ENCODE measurements at places on chromosomes 3 and 15.

DNA sequence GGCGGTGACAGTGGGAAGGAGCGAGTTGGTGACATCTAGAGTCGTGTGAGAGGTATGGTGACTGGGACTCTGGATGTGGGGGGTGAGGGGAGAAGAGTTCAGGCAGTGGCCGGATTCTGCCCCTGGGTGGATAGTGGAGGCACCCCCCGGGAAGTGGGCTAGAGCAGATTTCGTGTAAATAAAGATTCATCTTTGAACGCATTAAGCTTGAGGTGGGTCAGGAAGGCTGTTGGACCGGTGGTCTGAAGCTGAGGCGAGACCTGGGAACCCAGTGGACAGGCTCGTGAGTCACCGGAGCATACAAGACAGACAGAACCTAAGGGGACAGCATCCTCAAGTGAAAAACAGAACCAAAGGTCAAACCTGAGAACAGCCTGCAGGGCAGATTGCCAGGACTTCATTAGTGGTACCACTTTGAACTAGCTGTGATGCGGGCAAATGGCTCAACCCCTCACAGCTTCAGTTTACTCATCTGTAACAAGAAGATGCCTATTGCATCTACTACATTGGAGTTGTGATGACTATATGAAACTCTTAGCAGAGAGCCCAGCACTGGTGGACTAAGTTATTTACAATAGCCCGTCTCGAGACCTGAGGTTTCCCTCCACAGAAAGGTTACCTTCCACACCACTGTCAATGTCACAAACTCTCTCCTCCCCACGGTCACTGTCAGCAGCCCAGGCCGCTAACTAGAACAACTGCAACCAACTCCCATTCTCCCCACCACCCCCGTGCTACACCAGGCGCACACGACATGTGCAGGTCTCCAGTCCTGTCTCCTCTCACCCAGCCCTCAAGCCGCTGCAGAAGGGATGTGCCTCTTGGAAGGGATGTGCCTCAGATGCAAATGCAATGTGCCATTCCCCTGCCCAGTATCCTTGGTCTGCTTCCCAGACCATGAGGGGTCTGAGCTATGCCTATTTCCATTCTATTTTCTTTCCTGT is 901 bp upstream of the CLN6 start:
- no peak for DNase-seq

GRCh38 chr3:100144255-100144866 is 30.1 kb upstream of the FILIP1L start:
- DNase-seq, result no peak

- DNase-seq, result no peak
Observed at GRCh38 chr3:191227541-191227940, 28.5 kb downstream of the OSTN start.

DNA sequence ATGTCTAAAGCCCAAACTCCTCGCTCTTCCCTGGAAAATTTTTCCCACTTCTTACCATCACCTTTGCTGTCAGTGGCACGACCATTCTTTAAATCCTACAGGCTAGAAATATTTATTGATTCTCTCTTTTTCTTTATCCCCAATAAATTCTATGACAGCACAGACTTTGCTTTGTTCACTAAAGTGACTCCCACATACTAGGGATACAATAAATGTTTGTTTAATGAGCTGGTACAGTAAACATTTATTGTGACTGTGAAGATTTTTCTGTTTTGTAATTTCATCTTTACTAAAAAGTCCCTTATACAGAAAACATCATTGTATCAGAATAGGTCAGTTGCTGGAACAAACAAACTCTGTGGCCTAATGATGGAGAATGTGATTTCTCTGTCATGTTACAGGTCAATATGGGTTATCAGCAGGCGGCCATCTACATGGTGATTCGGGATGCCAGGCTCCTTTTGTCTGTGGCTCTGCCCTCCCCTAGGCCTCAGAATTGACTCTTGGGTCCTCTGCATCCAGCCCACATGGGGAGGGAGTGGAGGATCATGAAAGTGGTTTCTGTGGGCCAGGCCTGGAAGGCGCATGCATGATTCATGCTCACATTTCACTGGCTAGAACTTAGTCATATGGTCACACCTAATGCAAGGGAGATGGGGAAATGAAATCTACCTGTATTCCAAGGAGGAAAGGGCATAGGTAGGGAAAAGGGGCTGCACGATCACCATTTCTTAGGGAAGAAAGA is 22.7 kb upstream of the KNG1 start:
- DNase-seq, result no peak

DNA sequence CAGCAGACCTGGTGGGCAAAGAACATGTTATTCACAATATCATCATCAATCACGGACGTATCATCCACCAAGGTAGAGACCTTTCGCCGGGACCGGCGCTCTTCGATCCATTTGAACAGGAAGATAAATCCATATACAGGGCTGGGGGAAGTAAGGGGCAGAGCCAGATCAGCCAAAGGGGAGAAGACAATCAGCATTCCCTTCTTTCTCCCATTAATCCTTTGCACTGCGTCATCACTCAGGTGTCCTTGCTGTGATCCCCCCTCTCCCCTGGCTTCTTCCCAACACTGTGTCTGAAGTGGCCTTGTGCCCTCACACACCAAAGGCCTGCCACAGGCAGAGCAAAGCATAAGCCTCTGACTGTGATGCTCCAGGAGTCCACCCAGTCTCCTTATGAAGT is 36.4 kb downstream of the SEMA3G start:
- DNase-seq, result no peak

DNA sequence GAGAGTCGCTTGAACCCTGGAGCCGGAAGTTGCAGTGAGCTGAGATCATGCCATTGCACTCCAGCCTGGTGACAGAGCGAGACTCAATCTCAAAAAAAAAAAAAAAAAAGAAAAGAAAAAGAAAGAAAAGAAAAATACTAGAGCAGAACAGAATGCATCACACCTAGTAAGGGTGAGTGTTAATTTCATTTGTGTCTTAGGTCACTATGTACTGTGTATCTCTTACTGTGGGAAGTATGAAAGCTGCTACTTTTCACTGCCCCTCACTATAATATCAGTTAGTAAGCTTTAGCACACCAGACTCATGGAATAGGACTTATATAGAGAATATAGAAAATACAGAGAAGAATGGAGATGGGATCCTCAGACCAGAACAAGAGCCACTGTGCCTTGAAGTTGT is 45.9 kb upstream of the RASA2 start:
- DNase-seq, result no peak

DNA sequence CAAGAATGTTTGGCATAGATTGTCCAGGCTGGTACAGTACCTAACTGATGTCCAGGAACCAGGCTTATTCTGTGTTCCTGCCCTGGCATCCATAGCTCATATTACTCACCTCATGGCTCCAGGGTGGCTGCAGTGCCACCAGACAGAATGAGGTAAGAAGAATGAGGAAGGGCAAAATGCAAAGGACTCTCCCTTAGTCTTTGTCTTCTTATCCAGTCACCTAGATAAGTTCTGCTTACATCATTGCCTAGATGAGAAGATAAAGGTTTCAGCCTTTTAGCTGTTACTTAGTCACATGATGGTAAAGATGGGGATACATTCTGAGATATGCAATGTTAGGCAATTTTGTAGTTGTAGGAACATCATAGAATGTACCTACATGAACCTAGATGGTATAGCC is 45.8 kb downstream of the CHP1 start:
- peak; percentile 36 for DNase-seq

GRCh38 chr3:33786565-33787327 is 11.7 kb upstream of the PDCD6IP start:
- DNase-seq, result no peak

GRCh38 chr3:150033721-150034120 is 63.0 kb upstream of the PFN2 start:
- no peak for DNase-seq

- no peak for DNase-seq
Observed at GRCh38 chr3:145170121-145170520, 990.9 kb downstream of the PLOD2 start.

GRCh38 chr3:15726881-15727280 is 70.9 kb downstream of the ANKRD28 start:
- no peak for DNase-seq

DNA sequence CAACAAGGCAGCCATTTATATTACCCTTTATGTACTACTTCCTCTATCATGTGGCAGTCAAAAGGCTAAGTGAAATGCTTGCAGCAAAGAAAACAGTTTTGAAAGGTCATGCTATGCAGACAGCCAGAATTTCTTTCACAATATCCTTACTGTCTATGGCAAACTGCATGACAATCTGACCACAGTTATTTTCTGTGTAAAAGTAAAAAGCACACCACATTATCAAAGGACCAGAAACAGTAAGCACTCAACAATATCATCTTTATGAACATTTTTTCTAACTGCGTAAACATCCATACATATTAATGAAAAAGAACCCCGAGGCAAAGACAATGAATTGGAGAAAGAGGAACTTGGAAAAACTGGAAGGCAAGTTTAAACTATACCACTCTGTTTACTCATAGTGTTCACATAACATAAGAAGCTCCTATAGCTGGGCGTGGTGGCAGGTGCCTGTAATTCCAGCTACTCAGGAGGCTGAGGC is 47.9 kb downstream of the PIK3CB start:
- no peak for DNase-seq

DNA sequence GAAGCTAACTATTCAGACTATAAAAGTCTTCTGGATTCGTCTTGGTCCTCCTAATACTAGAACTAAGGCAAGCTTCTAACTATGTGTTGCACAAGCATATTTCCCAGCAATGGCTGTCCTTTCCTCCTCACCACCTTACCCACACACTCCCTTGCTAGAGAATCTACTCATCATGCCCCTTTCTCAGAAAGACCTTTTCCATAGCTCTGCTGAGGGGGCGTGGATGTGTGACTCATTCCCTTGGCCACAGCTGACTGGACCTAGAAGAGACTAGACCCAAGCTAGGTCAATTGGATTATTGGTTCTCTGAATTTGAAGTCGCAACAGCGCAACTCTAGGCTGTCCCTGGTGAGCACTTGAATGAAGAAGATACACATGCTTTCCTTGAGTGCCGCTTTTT is 47.1 kb downstream of the ERC2 start:
- no peak for DNase-seq

DNA sequence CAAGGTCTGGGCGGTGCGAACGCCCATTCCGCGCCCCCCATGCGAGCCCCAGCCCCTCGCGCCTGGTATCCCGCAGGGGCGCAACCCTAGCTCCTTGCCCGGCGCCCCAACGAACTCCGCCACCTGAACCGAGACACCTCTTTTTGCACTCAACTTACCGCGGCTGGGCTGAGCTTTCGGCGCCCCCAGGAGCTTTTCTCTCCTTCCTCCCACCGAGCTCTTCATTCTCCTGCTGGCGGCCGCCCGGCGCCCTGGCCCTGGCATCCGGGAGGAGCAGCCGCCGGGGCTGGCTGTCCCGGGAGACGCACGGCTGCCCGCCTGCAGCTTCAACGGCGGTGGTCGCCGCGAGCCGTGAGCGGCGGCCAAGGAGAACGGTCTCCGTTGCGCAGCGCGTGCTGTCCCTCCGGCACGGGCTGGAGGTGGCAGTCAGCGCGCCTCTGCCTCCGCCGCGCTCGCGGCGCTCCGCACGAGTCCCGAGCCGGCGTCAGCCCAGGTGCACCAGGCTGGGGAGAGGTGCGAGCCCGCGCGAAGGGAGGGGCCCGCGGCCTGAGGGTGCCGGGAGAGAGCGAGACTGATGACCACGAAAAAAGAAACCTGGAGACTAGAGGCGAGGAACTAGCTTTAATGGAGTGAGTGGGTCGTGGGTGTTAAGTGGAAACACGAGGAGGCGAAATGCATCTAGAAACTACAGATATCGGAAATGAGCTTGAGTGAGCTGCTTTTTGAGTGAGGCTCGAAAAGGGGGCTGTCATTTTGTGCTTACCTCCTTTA is 621.5 kb upstream of the ZNF385D start:
- DNase-seq, result no peak

- DNase-seq, result no peak
Observed at GRCh38 chr3:172814738-172815137, 64.2 kb downstream of the ECT2 start.

GRCh38 chr3:52182196-52182595 is 15.8 kb upstream of the ALAS1 start:
- no peak for DNase-seq

DNA sequence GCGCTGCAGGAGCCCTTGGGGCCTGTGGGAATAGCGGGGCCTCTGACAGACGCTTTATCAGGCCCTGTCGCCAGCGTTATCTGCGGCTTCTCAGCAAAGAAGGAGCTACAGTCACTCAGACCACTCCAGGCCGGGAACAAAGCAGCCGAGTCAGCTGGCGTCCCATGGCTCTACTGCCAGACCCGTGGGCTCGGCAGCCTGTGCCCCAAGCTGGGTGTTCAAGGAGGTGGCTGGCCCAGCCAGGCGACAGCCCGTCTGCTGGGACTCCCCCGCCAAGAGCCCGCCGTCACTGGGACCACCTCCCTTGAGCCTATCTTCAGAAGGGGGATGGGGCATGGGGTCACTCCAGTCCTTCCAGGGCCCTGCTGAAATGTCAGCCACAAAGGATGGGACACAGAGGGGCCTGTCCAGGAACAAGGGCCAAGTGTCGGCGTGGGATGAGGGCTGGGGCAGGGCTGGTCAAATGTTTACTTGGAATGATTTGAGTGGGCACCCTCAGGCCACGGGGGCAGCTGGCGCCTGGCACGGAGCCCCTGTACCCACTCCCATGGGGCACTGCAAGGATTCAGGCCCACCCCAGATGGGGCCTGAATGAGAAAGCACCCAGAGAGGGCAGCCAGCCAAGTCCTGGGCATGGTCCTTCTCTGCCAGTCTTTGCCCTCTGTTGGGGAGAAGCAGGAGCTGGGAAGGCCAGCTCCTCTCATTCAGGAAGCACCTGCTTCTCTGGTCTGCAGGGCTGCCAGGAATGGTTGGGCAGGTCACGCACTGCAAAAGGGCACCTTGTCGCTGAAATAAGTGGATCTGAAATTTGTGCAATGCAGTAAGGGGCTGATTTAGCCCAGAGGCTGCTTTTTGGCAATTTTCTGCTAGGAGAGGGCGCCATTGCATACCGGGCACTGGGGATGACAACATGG is 148.3 kb downstream of the SMAD6 start:
- DNase-seq, result no peak

- no peak for DNase-seq
Observed at GRCh38 chr15:73965758-73966113, 26.4 kb downstream of the STOML1 start.

- DNase-seq, result no peak
Observed at GRCh38 chr15:66474963-66475362, 22.6 kb downstream of the SNAPC5 start.

- DNase-seq, result no peak
Observed at GRCh38 chr3:170790647-170791046, 79.3 kb downstream of the RPL22L1 start.

GRCh38 chr15:70165716-70166284 is 68.1 kb upstream of the TLE3 start:
- no peak for DNase-seq

- no peak for DNase-seq
Observed at GRCh38 chr15:83205725-83206324, 1.8 kb downstream of the HDGFL3 start.

All from RCC 7860 (cell line).